Pancreas (tissue), 10 donors: ENCODE measurements at places on chromosomes 5 and 9. TPM values are rescaled to one million over a fixed set of nuclear protein-coding genes. Genes with fewer than 3 reads are reported as not detected.

- no peak for DNase-seq
These were observed 361.6 kb upstream of the RIOK2 start for GRCh38 chr5:97544678-97545077.

The CDHR2 gene
- 1.1 TPM for total RNA-seq

GRCh38 chr9:136509549-136509948 lies 26.7 kb upstream of the SEC16A start:
- DNase-seq = no peak

DNA sequence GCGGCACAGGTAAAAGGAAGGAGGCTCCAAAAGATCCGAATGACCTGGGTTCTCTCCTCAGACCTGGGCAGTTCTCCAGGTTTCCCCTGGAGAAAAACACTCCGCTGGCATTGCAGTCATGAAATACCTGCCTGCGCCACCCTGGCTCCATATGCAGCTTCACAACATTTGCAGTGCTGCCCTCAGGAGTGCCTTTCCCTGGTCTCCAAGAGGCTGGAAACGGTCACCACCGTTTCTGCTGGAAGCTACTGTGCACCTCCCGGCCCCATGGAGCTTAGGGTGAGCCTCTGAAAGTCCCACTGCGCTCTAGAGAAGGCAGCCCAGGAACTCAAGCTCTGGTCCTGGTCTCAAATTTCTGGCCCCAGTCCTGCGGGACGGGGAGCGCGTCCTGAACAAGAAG lies 670 bp downstream of the UGT3A1 start:
- no peak for DNase-seq
